ENCODE measurements at places on chromosomes 7 and 10.
A peak's percentile ranks its signal among the peaks of the same experiment; 100 is the strongest.

DNA sequence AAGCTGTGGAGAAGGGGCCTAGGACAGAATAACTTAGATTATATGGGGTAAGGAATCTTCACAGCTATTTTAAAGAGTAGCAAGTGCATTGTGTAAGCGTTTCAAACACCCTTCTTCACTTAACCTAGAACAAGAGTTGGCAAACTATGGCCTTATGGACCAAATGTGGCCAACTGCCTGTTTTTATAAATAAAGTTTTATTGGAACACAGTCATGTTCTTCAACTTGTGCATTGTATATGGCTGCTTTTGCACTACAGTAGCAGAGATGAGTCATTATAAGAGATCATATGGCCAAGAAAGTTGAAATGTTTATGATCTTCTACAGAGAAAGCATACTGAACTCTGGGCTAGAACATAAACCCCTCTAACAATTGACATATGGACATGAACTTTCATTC lies 187.8 kb downstream of the ETV1 start:
- DNase-seq: no peak

GRCh38 chr10:48820231-48820630 lies 119.4 kb downstream of the LRRC18 start:
- DNase-seq: no peak

DNA sequence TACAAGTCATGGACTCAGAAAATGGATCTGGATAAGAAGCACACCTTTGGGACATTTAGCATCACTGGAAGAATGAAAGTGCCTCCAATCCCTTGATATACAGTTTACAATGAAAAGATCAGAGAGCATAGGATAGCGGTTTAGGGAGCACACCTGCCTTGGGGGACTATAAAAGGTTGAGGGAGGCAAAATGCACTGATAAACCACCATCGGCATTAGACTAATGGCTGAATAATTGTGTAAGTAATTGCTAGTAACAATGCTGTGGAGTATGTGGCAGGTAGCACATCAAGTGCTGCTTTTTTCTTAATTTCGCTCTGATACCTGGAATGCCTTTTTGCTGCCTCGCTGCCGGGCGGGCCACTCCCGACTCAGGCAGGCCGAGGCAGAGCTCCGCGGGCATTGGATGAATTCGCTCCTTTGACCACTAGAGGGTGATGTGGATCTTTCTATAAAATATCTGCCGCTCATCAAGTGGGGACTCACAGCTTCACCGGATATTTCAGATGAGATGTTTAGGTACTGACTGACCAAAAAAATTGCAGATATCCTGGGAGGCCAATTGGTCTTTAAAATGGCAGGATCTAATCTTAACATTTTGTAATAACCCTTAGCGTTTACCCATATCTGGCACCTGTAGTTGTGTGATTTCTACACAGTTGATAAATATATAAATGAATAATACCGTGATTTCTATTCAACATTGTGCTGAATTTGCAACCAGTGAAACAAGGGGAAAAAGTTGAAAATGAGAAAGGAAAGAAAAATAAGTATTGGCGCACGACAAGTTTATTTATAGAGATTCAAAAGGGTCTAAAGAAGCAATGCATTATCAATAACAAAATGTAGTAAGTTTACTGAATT lies 116.8 kb upstream of the PRSS1 start:
- peak; percentile 26 for DNase-seq

GRCh38 chr10:45370202-45370955 lies 3.6 kb upstream of the ALOX5 start:
- no peak for DNase-seq

DNA sequence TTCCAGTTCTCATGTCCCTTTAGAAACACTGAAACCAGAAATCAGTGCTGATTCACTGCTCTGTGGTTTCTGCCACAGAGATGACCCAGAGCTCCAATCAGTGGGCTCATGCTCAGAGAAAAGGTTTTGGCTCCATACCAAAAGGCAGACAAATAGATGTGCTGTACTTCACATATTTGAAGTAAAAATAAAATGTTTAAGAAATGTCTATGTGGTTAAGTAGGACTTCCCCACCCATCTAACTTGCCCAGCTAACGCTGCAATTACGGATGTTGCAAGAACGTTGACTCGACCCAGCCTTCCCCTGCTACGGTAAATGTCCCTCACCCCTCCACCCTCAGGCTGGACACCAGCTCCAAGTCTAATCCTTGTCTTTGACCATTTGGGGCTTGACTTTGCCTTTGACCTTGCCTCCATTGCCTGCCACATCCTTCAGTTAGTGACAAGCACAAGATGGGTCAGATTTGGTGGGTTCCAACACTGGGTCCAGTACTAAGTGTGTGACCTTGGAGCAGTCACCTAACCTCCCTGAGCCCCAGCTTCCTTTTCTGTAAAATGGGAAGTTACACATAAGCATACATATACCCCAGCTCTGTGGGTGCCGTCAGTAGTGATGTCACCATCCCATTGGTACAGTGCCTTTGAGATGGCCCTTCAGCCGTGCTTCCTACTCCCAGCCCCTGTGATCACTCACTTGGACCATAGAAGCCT lies 95.8 kb downstream of the CHST15 start:
- no peak for DNase-seq

- no peak for DNase-seq
These were observed 656.9 kb downstream of the CNTNAP2 start for GRCh38 chr7:146773506-146773905.

- DNase-seq: no peak
These were observed 6.7 kb upstream of the ELOVL3 start for GRCh38 chr10:102219370-102219769.

DNA sequence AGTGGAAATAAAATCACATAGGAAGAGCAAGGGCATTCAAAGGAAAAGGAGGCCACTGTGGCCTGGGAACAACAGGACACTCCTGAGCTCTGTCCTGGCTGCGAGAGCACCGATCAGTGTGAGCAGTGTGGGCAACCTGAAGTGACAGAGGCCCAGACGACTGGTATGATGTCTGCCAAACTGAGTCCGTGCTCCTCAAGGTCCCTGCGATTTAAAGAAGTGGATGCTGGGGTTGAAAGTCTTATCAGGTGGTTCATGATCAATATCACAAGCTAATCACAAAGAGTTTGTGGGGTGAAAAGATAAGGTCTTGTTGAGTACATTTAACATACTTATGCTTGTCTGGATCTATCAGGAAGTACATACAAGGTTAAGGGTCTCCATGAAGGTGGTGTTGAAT lies 176.5 kb downstream of the ZNF438 start:
- no peak for DNase-seq

GRCh38 chr10:73017955-73018480 lies 63.4 kb upstream of the PLA2G12B start:
- DNase-seq: no peak

GRCh38 chr10:100978121-100978900 lies 9.0 kb downstream of the MRPL43 start:
- DNase-seq: no peak

- DNase-seq: no peak
These were observed 47.4 kb downstream of the GRB10 start for GRCh38 chr7:50735333-50735732.

- no peak for DNase-seq
These were observed 53.3 kb downstream of the TRIM24 start for GRCh38 chr7:138513344-138513871.

DNA sequence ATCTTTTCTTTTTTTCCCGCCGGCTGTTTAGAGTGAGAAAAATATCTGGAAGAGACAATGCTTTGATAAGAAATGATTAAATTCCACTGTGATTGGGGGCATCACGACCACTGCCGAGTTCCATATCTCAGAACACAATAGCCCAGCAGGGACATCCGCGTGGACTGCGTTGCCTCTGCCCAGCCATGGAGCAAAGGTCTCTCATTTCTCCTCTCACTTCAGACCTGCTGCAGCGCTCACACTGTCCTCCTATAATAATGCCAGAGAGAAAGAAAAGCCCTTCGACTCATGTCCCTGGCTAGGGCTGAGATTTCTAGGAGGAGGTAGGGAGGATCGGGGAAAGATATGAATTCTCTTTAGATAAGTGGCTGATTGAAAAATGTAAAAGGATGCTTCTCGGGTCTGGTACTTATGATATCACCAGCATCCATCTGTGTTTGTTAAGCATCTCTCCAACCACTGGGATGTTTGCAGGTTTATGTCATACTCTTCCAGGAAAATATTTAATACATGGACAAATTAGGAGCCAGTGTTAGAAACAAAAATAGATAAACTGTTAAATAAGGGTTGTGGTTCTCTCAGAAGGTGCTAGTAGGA lies 472.9 kb upstream of the AKR1E2 start:
- DNase-seq: no peak

GRCh38 chr7:34758111-34758601 lies 100.1 kb downstream of the NPSR1 start:
- DNase-seq: no peak

GRCh38 chr7:116222501-116222900 lies 12.2 kb downstream of the TES start:
- no peak for DNase-seq

DNA sequence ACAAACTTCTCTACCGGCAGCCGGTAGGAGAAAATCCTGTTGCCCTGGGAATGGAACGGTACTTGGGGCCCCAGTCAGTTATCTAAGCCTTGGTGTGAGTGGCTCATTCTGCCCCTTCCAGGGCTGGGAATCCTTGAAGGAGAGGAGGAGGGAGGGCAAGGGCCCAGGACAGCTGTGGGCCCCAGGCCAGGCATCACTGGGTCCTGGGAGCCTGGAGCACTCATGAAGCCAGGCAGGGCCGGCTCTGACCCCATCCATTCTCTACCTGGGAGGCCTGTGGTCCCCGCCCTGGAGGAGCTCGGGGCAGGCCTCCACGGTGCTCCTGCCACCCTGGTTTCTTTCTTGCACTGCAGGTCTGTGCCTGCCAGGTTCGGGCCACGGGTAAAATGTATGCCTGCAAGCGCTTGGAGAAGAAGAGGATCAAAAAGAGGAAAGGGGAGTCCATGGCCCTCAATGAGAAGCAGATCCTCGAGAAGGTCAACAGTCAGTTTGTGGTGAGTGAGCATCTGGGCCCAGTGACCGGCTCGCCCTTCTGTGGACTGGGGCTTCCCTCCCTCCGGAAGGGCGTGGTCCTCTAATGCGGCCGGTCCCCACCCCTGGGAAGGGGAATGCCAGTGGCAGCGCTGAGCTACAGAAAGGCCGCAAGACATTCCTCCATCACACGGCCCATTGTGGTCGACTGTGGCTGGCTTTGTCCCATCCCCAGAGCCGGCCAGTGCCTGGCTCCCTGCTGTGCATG lies 111.3 kb downstream of the RGS10 start:
- no peak for DNase-seq

- no peak for DNase-seq
These were observed 582.9 kb upstream of the ANKRD30A start for GRCh38 chr10:36542493-36542892.

- no peak for DNase-seq
These were observed 20.9 kb downstream of the WBP1L start for GRCh38 chr10:102764470-102765161.

GRCh38 chr10:54066646-54067045 lies 734.4 kb downstream of the PCDH15 start:
- DNase-seq: no peak

DNA sequence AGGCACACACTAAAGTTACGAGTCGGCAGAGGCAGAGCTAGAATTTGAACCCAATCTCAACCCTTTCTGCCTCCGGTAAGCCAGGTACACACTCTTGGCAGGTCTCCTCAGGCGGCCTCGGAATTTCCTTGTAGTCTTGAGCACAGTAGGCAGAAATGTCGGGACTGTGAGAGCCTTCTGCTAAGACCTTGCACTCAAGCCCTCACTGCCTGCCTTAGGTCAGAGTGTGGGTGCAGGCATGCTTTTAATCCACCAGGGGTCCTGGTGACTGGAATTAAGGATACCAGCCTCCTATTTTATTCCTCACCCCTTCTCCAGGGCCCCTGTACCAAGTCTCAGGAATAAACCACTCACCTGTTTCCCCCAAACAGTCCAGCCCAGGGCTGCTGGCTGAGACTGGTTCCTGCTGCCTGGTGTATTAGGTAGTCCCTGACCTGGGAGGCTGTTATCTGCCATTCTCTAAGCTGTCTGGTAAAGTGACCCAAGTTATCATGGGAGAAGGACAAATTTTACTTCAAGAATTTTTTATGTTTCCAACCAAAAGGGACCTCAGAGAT lies 855 bp downstream of the ATP6V1F start:
- peak; percentile 36 for DNase-seq
